ENCODE measurements at places on chromosomes 3 and 15.

DNA sequence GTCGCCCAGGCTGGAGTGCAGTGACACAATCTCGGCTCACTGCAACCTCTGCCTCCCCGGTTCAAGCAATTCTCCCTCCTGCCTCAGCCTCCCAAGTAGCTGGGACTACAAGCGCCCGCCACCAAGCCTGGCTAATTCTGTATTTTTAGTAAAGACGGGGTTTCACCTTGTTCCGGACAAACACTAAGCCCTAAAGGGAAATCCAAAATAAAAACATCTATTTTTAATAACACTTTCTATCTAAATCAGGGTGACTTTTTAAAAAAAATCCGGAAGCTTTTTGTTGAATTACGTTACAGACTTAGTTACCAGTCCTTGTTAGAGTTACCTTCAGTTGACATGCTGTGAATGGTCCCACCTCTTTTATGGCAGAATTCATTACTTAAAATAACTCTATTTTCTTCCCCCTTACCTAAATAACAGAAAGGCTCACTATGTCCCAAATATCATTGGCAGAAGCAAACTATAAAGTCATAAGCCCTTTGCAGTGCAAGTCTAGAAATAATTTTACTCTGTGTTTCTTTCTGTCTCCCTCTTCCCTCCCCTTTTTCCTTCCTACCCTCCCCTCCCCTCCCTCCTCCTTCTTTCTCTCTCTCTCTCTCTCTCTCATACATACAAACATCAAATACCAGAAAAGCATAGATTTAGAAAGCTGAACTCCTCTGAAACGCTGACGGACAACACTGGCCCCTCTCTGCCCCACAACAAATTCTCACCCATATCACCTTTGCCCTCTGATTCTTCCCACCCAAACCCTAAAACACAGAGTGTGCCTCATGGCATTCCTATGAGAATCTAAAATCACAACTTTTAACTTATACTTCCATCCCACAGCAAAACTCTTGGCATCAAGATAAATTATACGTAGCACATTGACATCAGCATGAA is 18.3 kb downstream of the THBS1 start:
- no peak for DNase-seq

- no peak for DNase-seq
These were observed 312.7 kb upstream of the DPH6 start for GRCh38 chr15:35858707-35859106.

DNA sequence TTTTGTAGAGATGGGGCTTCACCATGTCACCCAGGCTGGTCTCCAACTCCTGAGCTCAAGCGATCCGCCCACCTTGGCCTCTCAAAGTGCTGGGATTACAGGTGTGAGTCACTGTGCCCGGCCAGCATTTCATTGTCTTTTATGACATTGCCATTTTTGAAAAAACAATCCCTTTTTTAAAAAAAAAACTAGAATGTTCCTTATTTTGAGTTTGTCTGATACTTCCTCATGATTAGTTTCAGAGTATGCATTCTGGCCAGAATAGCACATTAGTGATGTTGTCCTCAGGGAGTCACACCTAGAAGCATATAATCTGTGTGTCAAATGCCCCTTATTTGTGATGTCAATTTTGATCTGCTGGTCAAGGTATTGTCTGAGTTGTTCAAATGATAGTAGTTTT is 21.2 kb upstream of the NMD3 start:
- DNase-seq = no peak

GRCh38 chr15:42674472-42674871 is 62.5 kb downstream of the CDAN1 start:
- DNase-seq = no peak

DNA sequence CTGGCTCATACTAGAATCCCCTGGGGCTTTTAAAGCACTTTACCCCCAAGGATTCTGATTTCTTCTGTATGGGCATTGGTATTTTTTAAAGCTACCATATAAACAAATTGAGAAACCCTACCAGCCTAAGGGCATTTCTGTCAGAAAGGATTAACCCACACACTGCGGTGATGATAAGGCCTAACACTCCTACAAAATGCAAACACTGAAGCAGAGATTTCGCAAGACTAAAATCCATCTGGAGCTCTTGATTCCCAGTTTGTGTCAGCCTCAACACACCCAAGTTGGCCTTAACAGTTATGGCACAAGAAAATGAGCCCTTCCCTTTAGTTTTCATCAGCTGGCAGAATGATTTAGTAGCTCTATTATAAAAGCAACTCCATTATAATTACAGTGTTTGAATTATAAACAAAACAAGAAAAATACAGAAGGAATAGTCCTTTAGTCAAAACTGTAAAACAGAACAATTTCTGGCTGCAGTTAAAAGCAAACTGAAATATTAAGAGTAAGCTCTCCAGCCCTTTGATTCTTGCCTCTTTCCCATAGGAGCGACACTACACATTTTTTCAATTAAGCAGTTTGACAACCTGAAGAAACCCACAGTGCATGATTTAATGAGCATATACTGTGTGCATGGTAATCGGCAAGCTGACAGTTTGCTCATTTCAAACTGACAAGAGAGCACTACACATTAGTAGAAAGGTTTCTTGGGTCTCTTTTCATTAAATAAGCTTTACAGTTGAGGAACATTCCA is 441.2 kb downstream of the FHIT start:
- DNase-seq = no peak

DNA sequence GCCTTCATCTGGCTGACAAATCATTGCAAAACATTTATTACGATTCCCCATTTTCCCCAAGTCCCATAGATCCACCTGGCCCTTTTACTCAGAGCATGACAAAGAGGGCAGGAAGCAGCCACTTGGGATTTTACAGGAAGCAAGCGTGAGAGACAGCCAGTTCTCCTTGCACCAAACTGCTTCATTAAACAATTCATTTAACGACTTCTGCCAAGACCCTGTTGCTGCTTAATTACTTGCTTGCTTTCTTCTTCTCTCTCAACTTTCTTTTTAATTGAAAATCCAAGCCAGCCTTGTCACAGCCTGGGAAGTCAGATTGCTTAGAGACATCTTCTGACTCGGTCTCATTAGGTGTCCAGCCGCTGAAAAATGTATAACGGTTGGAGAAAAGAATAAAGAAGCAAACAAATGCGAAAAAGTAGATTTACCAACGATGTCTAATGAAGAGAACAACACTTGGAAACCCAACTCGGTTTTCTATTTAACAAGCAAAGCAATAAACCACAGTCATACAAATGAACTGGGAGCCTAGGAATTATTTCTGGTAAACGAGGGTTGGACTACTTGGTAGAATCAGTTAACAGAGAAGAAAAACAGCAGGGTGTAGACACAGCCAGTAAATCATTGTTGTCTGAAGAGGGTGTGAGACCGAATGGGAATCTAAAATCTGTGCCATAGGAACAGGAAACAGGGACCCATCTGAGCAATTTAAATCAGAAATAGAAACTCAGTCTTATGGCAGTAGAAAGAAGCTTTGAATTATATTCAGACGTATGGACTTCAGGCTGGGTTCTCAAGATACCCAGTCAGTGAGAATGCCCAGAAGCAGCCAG is 298.3 kb downstream of the LRRC3B start:
- no peak for DNase-seq

GRCh38 chr15:89341316-89342005 is 6.8 kb upstream of the POLG start:
- no peak for DNase-seq

- no peak for DNase-seq
These were observed 5.3 kb upstream of the TXNRD3 start for GRCh38 chr3:126659915-126660886.

DNA sequence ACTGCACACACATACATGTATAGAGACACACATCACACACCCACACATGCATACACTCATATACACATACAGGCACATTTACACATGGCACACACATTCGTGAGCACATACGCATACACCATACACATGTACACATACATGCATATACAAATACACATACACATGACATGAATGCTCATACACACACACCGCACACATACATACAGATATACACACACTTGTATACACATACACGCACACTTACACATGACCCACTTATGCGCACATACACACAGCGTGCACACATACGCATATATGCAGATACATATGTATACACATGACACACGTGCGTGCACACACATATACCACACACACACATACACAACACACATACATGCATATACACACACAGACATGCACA is 162.7 kb downstream of the LRRK1 start:
- no peak for DNase-seq

- DNase-seq = no peak
These were observed 47.9 kb upstream of the TRAK1 start for GRCh38 chr3:42043099-42043813.

GRCh38 chr3:161049683-161050248 is 55.4 kb downstream of the B3GALNT1 start:
- no peak for DNase-seq

DNA sequence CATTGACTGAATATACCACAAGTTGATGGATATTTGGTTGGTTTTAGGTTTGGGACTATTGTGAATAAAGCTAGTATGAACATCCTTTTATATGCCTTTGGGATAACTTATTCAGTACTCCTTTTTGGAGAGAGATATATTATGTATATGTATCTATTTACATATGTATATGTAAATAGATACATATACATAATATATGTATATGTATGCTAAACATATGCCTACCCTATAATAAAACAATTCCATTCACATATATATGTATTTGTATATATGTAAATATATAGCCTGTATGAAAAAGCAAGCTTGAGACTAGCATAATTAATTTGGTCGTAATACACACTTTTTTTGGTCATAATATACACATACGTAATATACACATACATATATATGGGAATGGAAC is 15.8 kb upstream of the GASK1A start:
- DNase-seq = no peak

DNA sequence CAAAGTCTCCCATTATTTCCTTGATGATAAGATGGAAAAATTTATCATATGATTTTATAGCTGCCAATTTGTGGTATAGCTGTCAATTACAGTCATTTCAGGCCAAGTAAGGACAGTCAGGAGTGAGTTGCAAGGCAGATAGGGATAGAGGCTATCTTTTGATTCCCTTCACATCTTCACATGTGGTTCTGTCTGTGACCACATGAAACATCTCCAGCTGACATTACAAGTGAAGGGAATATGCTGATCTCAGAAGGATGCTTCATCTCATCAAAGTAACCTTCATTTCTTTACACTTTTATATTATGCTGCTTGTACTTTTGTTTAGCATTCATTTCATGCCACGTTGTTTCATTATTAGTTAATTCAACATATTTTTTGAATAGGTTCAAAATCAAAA is 136.9 kb upstream of the CFAP20DC start:
- no peak for DNase-seq

DNA sequence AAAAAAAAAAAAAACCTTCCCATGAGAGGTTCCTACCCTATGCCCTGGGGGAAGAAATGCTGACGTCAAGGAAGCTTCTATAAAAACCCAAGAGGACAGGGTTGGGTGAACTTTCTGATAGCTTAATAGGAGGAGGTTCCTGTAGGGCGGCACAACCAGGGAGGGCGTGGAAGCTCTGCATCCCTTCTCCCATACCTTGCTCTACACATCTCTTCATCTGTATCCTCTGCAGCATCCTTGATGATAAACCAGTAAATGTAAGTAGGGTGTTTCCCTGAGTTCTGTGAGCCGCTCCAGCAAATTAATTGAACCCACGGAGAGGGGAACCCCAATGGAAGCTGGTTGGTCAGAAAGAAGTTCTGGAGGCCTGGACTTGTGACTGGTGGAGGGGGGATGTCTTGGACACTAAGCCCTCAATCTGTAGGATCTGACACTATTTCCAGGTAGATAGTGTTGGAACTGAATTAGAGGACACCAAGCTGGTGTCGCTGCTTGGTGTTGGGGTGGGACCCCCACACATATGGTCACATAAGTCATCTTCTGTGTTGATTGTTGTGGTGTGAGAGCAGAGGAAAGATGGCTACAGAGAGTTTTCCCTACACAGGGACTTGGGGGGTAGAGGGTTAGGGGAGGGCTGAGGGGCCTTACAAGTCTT is 91.5 kb downstream of the ST6GAL1 start:
- DNase-seq = no peak

- DNase-seq = no peak
These were observed 138.5 kb downstream of the RAB11A start for GRCh38 chr15:66007663-66008262.

DNA sequence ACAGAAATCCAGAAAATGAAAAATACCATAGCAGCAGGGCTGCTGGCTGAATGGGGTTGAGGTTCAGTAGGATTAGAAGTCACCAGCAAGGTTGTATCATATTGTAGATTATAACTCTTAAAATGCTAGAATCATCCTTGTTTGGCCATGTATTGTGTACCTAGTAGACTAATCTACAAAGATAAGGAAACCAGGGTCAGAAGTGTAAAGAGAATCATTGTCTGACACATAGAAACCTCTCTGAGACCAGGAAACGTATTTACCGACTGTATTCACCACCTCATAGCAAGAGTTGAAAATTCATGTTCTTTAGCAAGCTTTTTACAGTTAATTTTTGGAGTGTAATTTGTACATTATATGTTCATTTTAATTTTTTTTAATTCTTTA is 168.8 kb downstream of the ECT2 start:
- DNase-seq = no peak

DNA sequence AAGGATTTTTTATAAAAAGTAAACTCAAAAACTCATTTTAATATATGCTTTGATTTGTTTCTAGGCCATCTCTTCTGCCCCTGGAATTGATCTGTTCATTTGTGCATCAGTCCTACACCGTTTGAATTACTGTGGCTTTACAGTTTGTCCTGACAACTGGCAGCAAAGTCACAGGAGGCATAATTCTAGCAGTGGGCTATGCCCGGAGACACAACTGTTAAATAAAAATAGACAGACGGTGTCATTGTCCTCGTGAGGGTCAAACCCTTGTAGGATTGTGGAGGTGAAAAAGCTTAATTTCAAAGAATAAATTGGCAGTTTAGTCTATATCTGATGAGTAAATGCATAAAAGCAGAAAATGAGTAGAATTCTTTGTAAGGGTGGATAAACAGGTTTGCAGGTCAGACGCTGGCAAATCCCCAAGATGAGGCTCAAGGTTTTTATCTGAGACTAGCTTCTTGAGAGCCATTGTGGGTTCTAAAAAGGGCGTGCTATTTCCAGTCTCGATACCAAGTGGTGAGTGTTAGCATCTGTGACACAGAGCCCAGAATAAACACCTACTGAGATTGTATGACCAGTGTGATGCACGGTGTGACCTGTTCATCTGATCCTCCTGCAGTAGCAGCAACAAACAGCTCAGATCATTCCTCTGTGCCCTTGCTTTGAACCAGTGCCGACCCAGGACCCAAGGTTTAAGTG is 51.5 kb upstream of the SLCO3A1 start:
- no peak for DNase-seq

- no peak for DNase-seq
These were observed 103.7 kb downstream of the P3H2 start for GRCh38 chr3:190016966-190017365.
